ENCODE measurements at places on chromosomes 2 and 18.

DNA sequence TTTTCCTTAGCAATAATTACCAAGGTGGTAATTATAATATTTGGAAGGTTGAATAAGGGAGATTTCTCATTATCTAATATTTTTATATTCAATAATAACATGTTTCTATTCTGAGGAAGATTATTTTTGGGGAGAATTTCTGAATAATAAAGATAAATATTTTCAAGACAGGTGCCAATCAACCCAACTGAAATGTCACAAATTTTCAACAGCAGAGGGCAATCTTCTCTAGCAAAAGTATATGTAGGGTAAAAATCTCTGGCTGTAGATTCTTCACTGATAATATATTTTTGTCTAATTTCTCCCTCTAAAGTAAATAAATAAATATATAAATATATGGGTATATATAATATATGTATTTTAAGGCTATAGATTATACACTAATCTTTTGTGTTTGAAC lies 1187.2 kb upstream of the CRIM1 start:
- DNase-seq: no peak

DNA sequence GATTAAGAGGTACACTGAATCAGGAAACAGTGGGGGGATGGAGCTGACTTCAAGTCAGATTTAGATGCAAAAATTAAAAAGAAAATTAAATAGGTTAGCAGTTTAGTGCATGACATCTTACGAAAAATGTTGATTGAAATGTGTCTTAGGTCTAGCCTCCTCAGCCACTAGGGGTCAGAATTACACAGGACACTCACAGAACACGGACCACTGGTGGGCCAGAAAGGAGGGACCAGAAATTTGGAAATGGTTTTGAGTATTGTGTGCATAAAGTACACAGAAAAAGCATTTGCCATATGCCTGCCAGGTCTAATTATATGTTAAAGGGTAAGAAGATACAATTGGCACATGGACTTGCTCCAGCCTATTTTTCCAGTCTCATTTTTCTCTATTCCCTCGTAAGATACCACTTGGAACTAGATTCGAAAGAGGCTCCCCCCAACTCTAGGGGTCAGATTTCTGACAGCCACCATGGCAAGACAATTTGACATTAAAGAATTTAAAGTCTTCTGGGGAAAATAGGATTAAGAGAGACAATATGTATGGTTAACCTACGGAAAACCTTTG lies 550.2 kb upstream of the SETBP1 start:
- no peak for DNase-seq

DNA sequence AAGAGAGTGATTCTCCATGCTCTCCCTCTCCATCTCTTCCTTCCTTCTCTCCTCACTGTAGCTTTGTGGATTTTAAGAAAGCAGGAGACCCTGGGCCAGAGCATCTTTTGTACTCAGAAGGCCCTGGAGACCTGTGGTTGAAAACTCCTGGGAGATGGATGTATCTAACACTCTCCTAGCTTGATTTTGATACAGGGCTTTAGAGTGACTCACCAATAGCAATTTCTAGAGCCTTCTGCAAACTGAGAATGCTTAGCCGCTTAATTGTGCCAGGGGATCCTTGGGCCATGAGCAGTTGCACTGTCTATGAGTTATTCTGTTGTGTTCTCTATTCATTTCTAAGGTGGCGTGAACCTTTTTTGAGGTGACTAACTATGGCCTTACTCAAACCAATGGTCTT lies 17.7 kb downstream of the HOXD1 start:
- DNase-seq: no peak

- DNase-seq: no peak
Observed at GRCh38 chr2:238290091-238290509, 1.7 kb upstream of the PER2 start.

DNA sequence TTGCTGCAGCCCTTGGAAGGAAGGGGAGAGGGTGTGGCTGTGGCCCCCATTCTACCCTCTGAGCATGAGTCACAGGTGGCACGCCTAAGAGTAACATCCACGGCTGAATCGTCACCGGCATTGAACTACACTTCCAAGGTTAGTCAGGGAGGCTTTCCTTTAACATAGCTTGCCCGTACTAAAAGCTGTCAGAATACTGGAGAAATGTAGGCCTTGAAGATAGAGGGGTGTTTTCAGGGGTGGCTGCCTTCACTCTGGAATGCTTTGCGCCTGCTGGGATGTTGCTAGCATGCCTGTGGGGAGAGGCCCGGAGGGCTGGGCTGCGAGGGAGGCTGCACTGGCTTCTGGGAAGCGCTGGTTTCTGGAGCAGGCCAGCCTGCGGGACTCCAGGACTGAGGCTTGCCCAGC lies 333.7 kb downstream of the AGAP1 start:
- no peak for DNase-seq

DNA sequence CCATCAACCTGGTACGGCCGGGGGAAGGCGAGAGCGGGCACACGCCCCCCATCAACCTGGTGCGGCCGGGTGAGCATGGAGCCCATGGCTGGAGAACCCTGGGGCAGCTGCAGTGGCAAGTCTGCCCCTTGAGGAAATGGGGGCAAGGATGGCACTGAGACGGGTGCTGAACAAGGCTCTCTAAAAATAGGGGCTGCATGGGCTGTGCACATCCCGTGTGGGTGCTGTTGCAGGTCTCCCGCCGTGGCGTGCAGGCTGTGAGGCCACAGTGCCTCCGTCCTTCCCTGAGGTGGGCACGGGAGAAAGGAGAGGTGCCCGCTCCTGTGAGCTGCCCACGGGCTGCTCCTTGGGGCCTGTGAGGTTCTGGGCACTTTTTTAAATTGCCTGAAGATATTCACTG lies 99.2 kb downstream of the NFATC1 start:
- DNase-seq: no peak

DNA sequence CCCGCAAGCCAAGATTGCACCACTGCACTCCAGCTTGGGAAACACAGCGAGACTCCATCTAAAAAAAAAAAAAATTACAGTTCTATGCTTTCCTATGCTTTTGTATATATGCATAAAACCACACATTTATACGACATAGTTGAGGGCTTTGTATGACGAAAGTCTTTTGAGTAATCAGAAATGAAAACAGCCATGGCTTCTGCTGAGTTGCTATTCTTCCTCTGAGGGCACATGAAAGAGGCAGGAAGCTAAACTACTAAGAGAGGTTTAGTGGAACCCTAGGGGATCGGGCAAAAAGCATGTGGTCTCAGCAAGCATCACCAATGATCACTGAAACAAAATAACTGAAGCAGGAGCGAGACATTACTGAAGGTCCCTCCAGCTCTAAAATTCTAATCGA lies 99.6 kb downstream of the ZAP70 start:
- DNase-seq: no peak

- no peak for DNase-seq
Observed at GRCh38 chr18:69648486-69648885, 247.8 kb downstream of the DOK6 start.

DNA sequence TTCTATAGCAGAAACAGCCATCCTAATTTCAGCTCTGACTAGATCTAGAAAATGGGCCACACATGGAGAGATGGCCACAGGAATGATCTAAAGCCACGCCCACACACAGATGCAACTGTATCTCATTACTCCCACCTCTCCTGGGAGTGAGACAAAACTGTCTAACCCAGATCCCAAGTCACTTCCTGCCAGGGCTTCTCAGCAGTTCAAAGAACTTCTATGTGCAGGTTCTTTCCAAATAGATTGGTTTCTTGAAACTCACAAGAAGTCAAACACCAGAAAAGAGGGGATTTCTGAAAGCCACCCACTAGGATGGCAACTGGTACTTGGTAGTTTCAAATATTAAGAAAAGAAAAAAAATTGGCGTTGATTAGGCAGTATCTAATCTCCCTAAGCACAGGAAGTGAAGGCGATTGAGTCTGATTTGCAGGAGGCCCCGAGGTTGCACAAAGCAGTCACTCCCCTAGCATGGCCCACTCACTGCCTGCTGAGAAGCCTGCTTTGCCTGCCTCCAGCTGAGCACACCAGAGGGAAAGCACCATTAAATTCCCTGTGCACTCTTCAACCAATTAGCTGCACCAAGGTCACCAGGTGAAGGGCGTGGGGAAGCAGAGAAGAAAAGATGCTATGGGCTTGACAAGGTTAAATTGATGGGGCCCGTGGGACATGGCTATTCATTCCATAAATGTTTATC lies 51.1 kb downstream of the PAPOLG start:
- DNase-seq: peak; percentile 45

DNA sequence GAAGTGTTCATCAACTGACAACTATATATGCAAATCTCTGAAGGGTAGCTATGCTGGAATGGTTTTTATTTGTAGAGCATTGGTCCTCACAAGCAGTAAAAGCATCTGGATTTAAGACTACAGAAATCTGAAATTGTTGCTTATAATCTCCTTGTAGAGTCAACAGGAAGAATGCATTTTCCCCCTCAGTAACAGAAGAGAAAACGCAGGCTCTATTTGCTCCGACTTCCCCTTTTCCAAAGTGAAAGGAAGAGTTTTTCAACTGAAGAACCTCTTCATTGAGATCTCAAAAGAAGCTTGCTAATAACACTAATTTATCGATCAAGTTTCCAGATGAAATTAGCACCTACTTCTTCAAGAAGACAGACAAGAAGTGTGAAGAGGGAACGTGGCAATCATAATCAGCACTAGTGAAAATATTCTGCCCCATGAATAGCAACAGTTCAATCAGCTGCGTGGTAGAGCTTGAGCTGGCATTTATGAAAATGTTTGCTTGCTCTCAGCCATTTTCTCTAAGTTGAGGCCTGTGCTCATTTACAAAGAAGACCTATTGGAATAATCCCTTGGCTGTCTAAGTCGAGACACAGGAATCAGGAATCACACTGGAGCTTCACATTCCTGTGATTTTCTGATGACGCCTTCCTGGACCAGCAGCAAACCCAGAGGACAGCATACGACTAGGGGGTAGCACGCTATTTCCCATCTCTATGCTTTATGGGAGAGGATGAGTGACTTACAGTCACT lies 43.7 kb downstream of the TGIF1 start:
- no peak for DNase-seq

DNA sequence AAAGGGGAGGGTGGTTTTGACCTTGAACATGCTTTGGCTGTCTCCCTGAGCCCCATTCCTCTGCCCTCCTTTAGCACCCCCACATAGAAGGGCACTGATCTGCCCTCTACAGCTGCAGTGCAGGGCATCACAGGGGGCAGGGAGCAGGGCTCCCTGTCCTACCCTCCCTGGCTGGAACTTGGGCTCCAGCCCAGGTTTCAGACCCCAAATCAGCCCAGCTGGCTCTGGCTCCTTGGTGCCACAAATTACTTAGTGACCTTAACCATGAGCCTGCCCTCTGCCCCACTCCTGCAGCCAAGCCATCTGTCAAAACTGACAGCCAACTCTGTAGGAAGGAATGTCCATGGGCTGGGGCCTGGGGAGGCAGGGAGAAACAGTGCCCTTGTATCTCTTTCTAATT lies 105.6 kb downstream of the MAPK4 start:
- DNase-seq: no peak

GRCh38 chr18:32315881-32316280 lies 126.0 kb downstream of the MEP1B start:
- no peak for DNase-seq

DNA sequence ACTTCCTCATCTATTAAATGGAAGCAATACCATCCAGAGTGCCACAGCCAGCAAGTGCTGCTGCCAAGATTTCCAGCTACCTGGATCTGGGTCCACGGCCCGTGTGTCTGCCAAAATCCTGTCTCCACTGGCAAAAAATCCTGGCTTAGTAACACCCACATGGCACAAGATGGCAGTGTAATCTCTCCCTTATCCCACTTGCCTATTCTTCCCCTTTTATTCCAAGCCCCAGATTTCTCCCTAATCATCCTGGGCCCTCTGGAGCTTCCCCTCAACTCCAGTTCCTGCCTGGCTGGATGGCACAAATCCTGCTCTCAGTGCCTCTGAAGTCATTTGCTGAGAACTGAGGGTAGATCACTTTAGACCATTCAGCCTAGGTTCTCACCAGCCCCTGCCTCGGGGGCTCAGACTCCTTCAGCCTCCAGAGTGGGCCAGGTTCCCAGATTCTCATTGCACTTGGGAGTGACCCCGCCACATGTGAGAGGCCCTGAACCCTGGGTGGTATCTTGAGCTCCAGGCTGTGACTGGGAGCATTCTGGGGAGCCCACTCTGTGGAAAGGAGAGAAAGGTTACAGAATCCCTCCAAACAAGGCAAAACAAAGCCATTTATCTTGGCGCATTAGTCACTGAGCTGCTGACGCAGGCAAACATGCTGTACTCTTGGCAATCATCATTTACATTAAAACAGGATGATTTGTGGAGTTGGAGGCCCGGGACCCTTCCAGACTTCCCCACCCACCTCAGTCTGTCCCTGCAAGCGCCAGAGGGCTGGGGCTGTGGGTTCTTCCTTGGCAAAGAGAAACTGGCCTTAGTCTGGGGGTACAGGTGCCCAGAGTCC lies 325.8 kb downstream of the DYSF start:
- no peak for DNase-seq

DNA sequence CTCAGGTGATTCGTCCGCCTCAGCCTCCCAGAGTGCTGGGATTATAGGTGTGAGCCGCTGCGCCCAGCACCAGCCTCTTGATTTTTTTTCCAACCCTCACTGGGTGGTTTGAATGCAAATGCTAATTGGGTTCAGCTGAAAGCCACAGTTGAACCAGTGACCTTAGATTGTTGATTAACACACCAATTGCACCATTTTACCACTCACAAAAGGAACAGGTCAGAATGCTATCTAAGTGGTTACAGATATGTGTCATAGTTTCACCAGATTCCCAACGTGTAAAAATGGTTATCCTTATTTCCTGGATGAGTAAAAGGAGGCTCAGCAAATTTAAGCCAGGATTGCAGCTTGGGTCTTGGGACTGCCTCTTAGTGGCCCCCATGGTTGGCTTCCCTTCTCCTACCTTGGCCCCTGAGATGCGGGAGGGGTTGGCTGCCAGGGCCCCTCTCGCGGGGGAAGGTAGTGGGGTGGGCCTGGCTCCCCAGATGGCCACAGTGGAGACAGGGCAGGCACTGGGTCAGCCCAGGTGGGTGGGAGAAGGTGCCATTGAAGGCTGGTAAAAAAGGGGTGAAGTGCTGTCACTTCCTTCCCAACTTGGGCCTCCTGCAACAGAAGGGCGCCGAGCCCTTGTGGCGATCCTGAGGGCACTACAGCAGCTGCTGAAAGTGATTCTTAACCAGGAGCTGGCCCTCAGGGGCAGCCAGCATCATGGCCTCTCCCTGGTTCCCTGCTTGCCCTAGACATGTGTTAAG lies 164.9 kb upstream of the HAAO start:
- DNase-seq: no peak

DNA sequence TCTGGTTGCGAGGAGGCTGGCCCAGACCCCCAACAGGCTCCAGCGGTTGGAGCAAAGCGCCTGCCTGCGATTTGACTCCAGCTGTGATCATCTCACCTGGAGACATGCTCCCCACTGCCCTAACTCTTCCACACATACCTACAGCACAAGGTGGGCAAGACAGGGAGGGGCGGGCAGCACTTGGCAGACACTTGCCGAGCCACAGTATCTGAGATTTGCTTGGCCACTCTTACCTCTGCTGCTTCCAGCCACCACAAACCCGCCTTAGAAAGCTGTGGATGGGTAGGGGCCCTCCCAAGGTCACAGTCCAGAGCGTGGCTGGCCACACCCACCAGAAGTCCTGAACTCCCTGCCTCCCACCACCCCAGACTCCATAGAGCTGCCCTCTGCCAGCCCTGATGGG lies 8.2 kb downstream of the CYP26B1 start:
- no peak for DNase-seq
